ENCODE measurements at places on chromosomes 7 and 10.

DNA sequence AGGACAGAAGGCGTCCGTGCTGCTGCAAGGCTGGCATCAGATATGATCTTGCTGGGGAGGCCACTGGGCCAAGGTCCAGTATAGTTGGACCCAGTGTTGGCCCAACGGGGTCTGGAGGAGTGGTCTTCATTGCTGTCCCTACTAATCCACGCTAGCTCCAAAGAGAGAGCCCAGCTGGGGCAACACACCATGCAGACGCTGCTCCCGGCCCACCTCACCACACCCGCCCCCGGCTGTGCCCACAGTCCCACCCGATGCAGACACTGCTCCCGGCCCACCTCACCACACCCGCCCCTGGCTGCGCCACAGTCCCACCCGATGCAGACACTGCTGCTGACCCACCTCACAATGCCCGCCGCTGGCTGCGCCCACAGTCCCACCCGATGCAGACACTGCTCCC lies 121.5 kb downstream of the VIPR2 start:
- no peak for DNase-seq

DNA sequence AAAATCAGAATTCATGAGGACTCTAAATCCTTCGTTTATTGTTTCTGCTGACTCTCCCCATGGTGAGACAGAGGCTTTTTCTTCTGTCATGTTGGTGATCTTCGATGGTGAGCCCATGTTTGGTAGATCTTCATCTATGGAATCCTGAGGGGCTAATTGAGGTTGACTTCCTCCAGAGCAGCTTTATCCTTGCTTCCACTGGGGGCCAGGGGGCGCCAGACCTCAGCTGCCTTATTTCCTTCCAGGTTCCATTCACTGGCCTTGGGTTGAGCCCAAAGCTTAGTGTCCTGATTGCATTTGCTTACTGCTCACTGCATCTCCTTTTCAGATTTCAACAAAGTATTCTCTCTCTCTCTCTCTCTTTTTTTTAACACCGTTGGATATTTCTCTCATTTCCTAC lies 80.7 kb downstream of the GCC1 start:
- DNase-seq = no peak

DNA sequence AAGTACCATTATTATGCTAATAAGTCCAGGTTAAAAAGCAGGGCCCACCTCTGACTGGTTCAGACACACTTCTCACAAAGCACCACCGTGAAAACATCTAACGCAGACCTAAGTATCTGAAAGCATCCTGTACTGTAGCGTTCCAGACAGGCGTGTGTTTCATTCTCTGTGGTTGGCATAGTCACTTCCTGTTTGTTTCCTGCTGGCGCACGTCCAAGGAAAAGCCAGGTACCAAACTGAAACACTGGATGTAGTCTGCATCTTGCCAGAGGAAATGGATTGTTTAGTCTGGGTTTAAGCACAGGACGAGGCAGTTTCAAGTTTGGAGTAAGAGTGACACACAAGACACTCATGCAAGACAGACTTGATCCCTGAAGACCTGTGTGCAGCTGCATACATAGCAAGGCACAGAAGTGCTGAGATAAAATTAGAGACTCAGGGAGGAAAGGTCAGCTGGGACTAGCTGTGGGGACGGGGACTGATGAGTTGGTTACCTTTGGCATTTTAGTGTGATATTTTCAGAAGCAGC lies 23.3 kb downstream of the BPGM start:
- peak; percentile 67 for DNase-seq

GRCh38 chr10:127157506-127158200 lies 38.7 kb downstream of the INSYN2A start:
- no peak for DNase-seq

GRCh38 chr7:11843113-11843765 lies 11.2 kb upstream of the THSD7A start:
- no peak for DNase-seq

- no peak for DNase-seq
Observed at GRCh38 chr7:26856176-26856985, 8.0 kb downstream of the SKAP2 start.

GRCh38 chr7:94429153-94429552 lies 34.5 kb downstream of the COL1A2 start:
- no peak for DNase-seq

GRCh38 chr7:43750016-43750887 lies 8.2 kb upstream of the BLVRA start:
- no peak for DNase-seq
